Activated naive CD8-positive, alpha-beta T cell treated with anti-CD3 and anti-CD28 coated beads, Interleukin-2, amount 50 U/mL, for 24 hours (primary cell): ENCODE measurements at places on chromosomes 5 and 9.

GRCh38 chr9:36346569-36346968 is 53.5 kb downstream of the RNF38 start:
- no peak for DNase-seq

DNA sequence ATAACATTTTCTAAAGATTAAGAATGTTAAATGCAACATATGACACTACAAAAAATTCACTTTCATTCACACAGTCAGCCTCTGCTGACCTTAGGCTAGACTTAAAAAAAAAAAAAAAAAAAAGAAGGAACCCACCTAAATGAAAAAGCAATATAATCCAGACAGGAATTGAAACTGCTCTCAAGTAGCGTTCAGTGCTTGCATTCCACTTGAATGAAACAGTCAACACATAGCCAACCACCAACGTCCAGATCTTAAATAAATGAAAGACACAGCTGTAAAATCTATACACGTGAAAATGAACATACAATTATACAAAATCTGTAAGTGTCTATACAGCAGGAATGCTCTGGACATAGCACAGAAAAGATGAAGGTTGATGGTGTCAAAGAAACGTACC is 11.4 kb downstream of the TMEM245 start:
- DNase-seq = no peak

DNA sequence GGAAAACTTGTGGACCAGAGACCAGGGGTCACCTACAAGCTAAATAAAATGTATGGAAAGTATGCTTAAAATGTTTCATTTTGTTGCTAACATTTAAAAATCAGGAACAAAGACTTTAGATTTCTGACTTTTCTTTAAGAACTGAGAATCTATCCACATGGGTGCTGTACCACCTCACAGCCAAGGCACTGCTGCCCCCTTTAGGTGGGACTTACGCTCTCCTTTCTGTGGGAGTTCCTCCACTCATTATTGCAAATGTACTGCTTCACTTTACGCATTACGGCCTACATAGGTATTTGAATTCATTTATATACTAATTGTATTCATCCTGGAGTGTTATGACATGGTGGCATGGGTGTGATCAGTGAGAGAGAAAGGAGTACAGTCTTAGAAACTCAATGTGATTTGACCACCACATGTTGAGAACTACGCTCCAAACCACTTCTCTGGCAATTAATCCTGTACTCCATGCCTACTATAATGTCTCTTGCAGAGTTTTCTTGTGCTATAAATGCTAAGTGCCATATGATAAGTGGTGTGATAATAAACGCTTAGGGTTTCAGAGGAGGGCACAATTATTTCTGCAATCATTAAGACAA is 24.7 kb upstream of the CETN3 start:
- DNase-seq = peak; percentile 52

DNA sequence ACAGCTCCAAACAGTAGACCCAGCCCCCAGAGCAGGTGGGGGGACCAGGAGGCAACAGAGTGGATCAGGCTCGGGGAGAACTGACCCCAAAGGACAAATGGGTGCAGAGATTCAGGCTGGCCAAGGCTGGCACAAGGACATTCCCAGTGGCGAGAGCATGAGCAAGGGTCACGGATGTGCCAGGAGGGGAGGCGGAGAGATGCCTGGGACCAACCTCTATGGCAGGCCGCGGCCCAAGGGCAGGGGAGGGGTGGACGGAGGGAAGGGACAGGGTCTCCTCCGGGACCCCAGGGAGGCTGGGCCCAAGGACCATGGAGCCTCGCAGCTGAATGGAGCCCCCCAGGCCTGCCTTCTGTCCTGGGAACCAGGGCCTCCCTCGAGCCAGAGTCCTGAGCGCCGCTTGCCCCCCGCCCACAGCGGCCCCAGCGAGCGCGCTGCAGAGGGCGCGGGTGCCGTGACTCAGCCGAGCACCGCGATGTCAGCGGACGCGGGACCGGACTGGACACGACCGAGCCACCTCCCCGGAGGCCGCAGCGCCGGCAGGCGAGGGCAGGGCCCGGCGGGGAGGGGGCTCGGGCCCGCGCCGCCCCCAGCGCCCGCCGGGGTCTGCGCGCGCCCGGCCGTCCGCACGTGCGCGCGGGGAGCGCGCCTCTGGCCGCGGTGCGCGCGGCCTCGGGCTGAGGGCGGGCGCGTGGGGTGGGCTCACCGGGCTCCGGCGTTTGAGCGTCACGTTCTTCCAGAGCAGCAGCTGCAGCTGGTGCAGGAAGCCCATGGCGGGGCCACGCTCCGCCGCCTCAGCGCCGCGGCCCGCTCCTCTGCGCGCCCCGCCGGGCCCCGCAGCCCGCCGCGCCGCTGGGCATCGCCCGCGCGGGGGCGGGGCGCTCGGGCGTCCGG is at the start of gene ABCA2:
Gene ABCA2 (minus strand): TSS at position 869 of the 894 bp plus-strand sequence. CDS start 97 bp downstream, at position 772.
- no peak for DNase-seq

- no peak for DNase-seq
Observed at GRCh38 chr5:137492331-137492730, 6.8 kb downstream of the SPOCK1 start.
